Fibroblast of villous mesenchyme (primary cell): ENCODE measurements at places on chromosomes 1 and 21. TPM values are rescaled to one million over a fixed set of nuclear protein-coding genes. Genes with fewer than 3 reads are reported as not detected.

Gene TAF1A
- 7.1 and 15.5 TPM in 2 replicates for total RNA-seq

Gene GPR52
- 1.9 and 2.6 TPM in 2 replicates for total RNA-seq

Gene HOOK1
- not detected in 2 replicates for total RNA-seq

Gene CD1B
- not detected in 2 replicates for total RNA-seq

Gene ITSN1
- total RNA-seq, result 43.2 and 57.0 TPM in 2 replicates

Gene PLA2G4A
- 12.1 and 15.5 TPM in 2 replicates for total RNA-seq

Gene ADAMTS4
- total RNA-seq, result 6.8 and 8.2 TPM in 2 replicates

Gene NPR1
- total RNA-seq, result 1.6 and 3.9 TPM in 2 replicates
